ENCODE measurements at places on chromosomes 13 and 19. TPM values are rescaled to one million over a fixed set of nuclear protein-coding genes. Genes with fewer than 3 reads are reported as not detected.

MEIS3 gene
- 50.8 TPM for total RNA-seq

BCAM gene
- total RNA-seq = 116 TPM

ATP7B gene
- total RNA-seq = 3.5 TPM

COLGALT1 gene
- total RNA-seq = 114 TPM

RGL3 gene
- total RNA-seq = 0.22 TPM

- DNase-seq = no peak
Observed at GRCh38 chr19:31616031-31616430, 266.8 kb upstream of the TSHZ3 start.

GRCh38 chr19:35776102-35776788 is 881 bp downstream of the ARHGAP33 start:
- no peak for DNase-seq

GRCh38 chr19:52722062-52723003 is 12.5 kb downstream of the ZNF611 start:
- peak; percentile 74 for DNase-seq

DNA sequence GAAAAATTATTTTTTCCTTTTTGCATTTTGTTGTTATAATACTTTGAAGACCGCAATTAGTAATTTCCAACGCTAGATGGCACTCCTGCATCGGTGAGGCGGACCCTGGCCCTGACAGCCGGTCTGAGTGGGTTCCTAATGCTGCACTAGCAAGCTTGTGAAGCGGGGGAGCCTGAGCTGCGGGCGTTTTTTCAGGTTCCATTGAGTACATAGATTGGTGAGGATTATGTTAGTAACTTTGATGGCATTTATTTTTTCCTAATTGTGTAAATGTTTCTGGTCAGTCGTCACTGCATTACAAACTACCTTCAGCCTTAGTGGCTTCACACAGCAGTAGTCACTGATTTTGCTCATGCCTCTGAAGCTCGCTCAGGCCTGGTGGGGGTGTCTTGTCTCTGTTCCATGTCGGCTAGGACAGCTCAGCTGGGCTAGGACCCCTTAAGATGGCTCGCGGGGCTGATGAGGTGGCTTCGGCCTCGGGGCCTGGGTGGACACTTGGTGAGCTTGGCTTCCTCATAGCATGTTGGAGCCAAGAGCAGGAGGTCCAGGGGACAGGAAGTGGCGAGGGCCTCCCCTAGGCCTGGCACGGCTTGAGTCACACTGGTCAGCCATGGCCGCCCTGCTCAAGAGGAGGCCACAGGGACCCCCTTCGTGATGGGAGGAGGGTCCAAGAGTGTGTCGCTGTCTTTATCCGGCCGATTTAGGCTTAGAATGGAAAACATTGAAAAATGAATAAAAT is 25.0 kb downstream of the ERCC5 start:
- peak; percentile 71 for DNase-seq
